ENCODE measurements at places on chromosomes 1 and 21.

GRCh38 chr21:37945036-37945435 lies 28.8 kb upstream of the KCNJ6 start:
- no peak for DNase-seq

- no peak for DNase-seq
Measured at GRCh38 chr1:47257224-47257623, 25.2 kb upstream of the TAL1 start.

DNA sequence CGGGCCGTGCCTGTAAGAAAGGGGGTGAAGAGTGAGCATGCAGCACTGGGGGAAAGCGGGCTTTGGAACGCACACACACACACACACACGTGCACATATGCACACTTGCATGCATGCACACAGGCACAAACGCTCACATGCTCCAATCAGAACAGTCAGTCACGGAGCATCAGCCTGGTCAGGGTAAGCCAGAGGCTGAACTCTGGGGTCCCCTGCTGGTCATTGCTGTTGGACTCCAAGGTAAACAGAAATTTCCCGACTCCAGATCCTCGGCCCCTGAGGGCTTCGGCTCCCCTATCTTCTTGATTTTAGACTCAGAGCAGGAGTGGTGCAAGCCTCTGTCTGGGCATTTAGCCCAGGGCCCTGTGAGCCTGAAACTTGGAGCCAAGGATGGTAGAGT lies 54.2 kb downstream of the SYT2 start:
- DNase-seq = peak; percentile 34

GRCh38 chr1:64019818-64020217 lies 183.6 kb upstream of the UBE2U start:
- peak; percentile 91 for DNase-seq

DNA sequence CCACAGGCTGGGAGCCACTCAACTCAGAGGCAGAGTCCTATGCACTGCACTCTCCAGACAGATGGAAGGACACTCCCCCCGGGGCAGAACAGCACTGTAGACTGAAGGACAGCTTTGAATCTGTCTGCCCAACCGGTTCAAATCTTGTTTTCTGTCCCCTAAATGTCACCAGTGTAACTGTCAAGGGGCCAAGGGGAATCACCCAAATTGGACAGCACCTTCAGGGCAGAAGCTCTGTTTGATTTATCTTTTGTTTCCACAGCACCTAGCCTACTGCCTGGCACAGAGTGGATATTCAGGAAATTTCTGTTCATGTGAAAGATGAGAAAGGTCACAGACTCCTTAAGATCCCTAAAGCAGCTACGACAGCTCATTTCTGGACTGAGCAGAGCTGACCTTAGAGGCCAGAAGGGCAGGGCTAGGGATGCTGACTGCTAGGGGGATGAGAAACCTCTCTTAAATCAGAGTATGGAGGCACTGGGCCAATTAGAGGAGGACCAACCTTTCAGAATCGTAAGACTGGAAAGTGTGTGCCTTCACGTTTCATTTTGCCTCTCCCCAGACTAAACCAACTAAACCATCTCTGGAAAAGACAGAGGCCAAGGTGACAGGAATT lies 41.0 kb downstream of the ITPKB start:
- no peak for DNase-seq

DNA sequence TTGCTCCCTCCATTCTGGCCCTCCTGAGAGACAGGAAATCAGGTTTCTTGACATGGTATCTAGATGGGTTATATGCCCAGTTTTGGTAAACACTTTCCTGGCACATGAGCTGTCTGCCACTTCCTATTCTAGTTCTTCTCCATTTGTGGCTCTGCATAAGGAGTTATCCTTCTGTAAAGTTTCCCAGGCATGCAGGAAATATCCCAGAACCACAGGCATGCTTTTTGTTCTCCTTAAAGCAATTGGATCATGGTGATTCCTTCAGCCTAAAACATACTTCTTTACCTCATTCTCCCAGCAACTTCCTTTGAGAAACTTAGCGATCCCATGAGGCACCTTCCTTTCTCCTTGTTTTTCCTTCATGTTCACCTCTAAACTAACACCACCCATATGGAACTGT lies 199.8 kb downstream of the CRB1 start:
- no peak for DNase-seq

- no peak for DNase-seq
Measured at GRCh38 chr1:202158810-202159533, 1.4 kb downstream of the PTPN7 start.

DNA sequence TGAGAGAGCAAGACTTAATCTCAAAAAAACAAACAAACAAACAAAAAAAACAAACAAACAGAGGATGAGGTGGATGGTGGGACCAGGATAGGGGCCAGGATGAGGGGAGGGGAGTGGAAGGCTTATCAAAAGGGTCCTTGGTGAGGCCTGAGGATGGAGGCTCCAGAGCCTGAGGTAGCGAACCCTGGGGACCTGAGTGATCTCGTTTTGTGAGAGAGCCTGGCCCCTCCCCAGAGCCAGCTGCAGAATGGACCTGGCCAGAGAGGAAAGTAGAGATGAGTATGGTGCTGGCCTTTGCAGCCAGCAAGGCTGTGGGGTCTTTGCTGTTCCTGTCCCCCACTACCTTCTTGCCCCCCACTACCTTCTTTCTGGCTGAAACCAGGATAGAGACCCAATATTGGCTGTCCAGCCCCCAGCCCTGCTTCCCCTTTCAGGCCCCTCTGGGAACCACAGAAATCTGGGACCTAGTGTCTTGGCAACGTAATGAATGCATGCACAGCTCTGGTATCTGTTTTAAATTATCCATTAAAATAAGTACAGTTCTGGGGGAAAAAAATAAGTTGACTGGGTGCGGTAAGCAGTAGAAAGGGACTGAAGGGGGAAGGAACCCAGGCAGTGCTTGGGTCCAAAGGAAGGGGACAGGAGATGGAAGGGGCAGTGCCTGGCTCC lies 1.1 kb upstream of the LMNA start:
- DNase-seq = no peak

Measured in NCI-H82 (cell line).